Neural progenitor cell (in vitro differentiated cells): ENCODE measurements at places on chromosomes 11 and 22. TPM values are rescaled to one million over a fixed set of nuclear protein-coding genes. Genes with fewer than 3 reads are reported as not detected.

MFNG gene
- total RNA-seq: 2.3 and 10.6 TPM in 2 replicates

SCN3B gene
- 0.12 TPM in 1 of 2 replicates, not detected in the other for total RNA-seq

SERPIND1 gene
- total RNA-seq: not detected in 2 replicates

CASTOR1 gene
- total RNA-seq: 6.2 and 23.1 TPM in 2 replicates

RAB36 gene
- total RNA-seq: 2.1 and 2.9 TPM in 2 replicates

VWCE gene
- total RNA-seq: 5.1 and 7.0 TPM in 2 replicates

CRYBB3 gene
- total RNA-seq: 0.19 TPM in 1 of 2 replicates, not detected in the other

CHRM4 gene
- 0.31 TPM in 1 of 2 replicates, not detected in the other for total RNA-seq

CSF2RB gene
- total RNA-seq: 0.03 TPM in 1 of 2 replicates, not detected in the other

PRG3 gene
- total RNA-seq: not detected in 2 replicates

SORL1 gene
- total RNA-seq: 45.6 and 46.0 TPM in 2 replicates

OR56A1 gene
- 0.87 and 1.8 TPM in 2 replicates for total RNA-seq

FERMT3 gene
- total RNA-seq: 0.31 TPM in 1 of 2 replicates, not detected in the other

DNA sequence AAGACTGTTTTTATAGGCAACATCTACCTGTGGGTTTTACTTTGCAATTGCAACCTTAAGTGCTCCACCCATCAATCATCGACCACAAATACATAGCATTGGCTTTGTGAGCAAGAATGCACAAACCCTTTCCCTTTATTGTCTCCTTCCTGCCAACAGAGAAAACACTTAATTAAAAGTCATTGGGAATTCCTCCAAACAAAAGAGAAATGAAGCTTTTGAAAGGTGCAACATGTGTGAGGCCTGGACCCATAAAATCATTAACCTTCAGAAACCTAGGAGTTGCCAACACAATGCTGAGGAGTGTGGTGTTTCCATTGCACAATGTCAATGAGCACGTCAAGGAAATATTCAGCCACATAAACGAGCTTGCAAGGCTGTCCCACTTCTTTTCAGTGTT is 223.2 kb downstream of the BLID start:
- no peaks in the 10 kb centered on the region for H3K27me3 ChIP-seq
- H3K4me3 ChIP-seq: no peak overlapping the region
- no peak overlapping the region for H3K27ac ChIP-seq
- H3K36me3 ChIP-seq: no peaks in the 10 kb centered on the region
- DNase-seq: no peak

DNA sequence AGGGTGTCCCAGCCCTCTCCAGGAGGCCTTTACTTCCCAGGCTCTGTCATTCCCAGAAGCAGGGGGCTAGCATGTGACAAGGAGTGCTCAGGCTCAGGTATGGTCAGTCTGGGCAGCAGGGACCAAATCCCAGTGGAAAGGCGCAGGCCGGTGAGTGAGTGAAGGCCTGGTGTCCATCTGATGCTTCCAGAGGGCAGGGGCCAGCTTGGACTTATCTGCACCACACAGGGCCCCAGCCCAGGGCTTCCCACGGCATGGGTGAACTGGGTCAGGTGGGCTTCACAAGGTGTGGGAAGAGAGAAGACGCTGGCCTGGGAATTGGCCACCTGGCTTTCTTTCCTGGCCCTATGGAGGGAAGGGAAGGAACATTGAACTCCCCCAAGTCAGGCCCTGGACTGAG is 20.4 kb upstream of the APOBEC3A start:
- H3K4me3 ChIP-seq: no peak overlapping the region
- H3K27me3 ChIP-seq: no peaks in the 10 kb centered on the region
- no peak overlapping the region for H3K27ac ChIP-seq
- no peaks in the 10 kb centered on the region for H3K4me1 ChIP-seq
- H3K36me3 ChIP-seq: no peaks in the 10 kb centered on the region
- no peak for DNase-seq

GRCh38 chr11:94768602-94769541 is 716 bp downstream of the AMOTL1 start:
- H3K4me3 ChIP-seq: peak overlapping the region; percentile 96
- peaks cover 23% of the 10 kb centered on the region for H3K4me1 ChIP-seq
- DNase-seq: peak; percentile 63
- peaks cover 16% of the 10 kb centered on the region for H3K27me3 ChIP-seq

GRCh38 chr11:133677387-133677786 is 145.1 kb upstream of the OPCML start:
- H3K27ac ChIP-seq: no peak overlapping the region
- DNase-seq: no peak
- H3K27me3 ChIP-seq: no peaks in the 10 kb centered on the region
- no peak overlapping the region for H3K4me3 ChIP-seq

DNA sequence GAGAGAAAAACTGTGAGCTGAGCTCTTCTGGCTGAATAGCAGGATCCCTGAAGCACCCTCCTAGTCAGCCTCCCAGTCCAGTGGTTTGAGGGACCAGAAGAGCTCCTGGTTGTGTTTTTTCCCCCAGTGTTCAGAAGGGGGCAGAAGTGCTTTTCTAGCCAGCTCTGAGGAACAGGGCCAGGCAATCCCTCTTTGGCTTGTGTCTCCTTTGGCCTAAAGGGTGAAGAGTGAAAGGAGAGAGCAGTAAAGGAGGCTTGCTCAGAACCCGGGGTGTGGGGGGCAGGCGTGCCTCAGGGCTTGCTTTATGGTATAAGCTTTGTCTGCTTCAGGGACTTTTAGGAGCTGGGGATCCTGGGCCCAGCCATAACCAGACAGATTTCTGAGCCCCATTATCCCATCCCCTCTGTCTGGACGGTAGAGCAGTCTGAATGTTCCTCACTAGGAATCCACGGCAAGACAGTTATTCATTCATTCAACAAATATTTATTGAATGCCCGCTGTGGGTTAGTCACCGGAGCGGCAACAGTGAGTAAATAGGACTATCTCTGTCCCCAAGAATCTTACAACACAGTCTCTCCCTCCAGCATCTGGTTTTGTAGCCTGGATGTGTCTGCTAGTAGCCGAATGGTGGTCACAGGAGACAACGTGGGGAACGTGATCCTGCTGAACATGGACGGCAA is 14.5 kb downstream of the ACP2 start:
- H3K36me3 ChIP-seq: no peaks in the 10 kb centered on the region
- peak; percentile 59 for DNase-seq
- no peaks in the 10 kb centered on the region for H3K27me3 ChIP-seq
- no peak overlapping the region for H3K27ac ChIP-seq
- H3K4me1 ChIP-seq: no peaks in the 10 kb centered on the region

GRCh38 chr11:113736323-113736722 is 30.2 kb upstream of the TMPRSS5 start:
- no peak overlapping the region for H3K4me3 ChIP-seq
- no peaks in the 10 kb centered on the region for H3K27me3 ChIP-seq
- no peak overlapping the region for H3K27ac ChIP-seq
- H3K36me3 ChIP-seq: peaks cover 18% of the 10 kb centered on the region

DNA sequence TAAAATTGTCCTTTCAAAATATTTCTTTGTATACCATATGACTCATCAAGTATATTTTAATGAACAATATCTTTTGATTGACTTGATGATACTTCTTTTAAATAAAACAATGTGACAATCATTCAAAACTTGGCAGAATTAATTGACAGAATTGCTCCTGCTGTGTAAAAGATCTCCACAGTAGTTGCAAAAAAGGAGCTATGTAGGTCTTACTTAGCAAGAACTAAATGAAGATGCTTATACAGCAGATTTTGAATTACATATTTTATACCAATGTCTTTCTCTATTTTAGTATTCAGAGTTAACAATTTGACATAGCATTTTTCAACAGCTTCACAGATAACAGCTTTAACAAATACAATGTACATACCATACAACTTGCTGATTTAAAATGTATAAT is 144.9 kb downstream of the DYNC2H1 start:
- no peaks in the 10 kb centered on the region for H3K27me3 ChIP-seq
- H3K4me1 ChIP-seq: no peaks in the 10 kb centered on the region
- DNase-seq: no peak
- no peak overlapping the region for H3K27ac ChIP-seq
- H3K4me3 ChIP-seq: no peak overlapping the region

GRCh38 chr11:2256951-2257700 is 13.3 kb downstream of the ASCL2 start:
- H3K36me3 ChIP-seq: no peaks in the 10 kb centered on the region
- peaks cover 5% of the 10 kb centered on the region for H3K27me3 ChIP-seq
- no peak overlapping the region for H3K27ac ChIP-seq
- no peak overlapping the region for H3K4me3 ChIP-seq
- peaks cover 4% of the 10 kb centered on the region for H3K4me1 ChIP-seq
- no peak for DNase-seq

DNA sequence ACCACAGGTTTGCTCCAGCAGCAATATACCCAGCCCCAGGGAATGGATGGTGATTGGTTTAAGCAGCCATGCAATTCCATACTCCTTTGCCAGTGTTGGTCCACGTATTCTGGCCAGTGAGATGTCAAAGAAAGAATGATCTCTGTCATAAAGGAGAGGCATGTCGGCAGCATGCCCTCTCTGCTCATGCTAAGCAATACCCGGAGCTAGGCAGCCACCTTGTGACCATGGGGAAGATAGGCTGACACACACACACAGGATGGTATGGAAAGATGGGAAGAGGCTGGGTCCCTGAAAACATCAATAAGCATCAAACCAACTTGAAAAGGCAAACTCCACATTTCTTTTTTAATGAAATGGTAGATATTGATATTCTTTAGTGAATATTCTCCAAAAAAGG is 5.1 kb downstream of the ABCC8 start:
- DNase-seq: no peak
- no peak overlapping the region for H3K27ac ChIP-seq
- H3K4me1 ChIP-seq: peaks cover 21% of the 10 kb centered on the region
- H3K27me3 ChIP-seq: peaks cover 72% of the 10 kb centered on the region
- no peak overlapping the region for H3K4me3 ChIP-seq
- H3K36me3 ChIP-seq: no peaks in the 10 kb centered on the region

GRCh38 chr11:60757231-60757800 is 649 bp downstream of the MS4A15 start:
- DNase-seq: no peak
- H3K27me3 ChIP-seq: no peaks in the 10 kb centered on the region
- H3K36me3 ChIP-seq: no peaks in the 10 kb centered on the region
- no peaks in the 10 kb centered on the region for H3K4me1 ChIP-seq
- no peak overlapping the region for H3K27ac ChIP-seq

DNA sequence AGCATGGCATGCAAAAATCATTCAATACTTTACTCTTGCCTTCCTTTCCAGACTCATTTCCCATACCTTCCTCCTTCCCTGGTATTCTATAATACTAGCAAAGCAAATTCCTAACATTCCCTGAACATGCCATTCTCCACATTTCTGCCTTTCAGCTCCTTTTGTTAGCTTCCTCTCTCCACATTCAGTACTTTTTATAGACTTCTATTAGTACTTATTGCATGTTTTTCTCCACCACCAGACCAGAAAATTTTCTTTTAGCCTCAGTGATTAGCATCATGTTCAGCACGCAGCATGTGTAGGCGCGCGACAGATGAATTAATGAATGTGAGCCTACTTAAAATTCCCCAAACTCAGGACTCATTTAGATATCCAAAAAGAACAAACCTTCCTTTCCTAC is 935.3 kb downstream of the DLG2 start:
- DNase-seq: peak; percentile 55
- no peak overlapping the region for H3K4me3 ChIP-seq
- no peaks in the 10 kb centered on the region for H3K27me3 ChIP-seq
- H3K36me3 ChIP-seq: no peaks in the 10 kb centered on the region
- H3K27ac ChIP-seq: peak overlapping the region; percentile 49

GRCh38 chr11:36347384-36347906 is 51.4 kb downstream of the PRR5L start:
- H3K4me1 ChIP-seq: peaks cover 9% of the 10 kb centered on the region
- H3K27ac ChIP-seq: no peak overlapping the region
- H3K27me3 ChIP-seq: no peaks in the 10 kb centered on the region

- no peak overlapping the region for H3K4me3 ChIP-seq
- DNase-seq: peak; percentile 14
- no peaks in the 10 kb centered on the region for H3K36me3 ChIP-seq
- no peak overlapping the region for H3K27ac ChIP-seq
Observed at GRCh38 chr22:29157759-29158535, 47.7 kb upstream of the EMID1 start.

GRCh38 chr11:92251980-92252379 is 27.4 kb downstream of the FAT3 start:
- no peak overlapping the region for H3K27ac ChIP-seq
- no peaks in the 10 kb centered on the region for H3K27me3 ChIP-seq
- no peak overlapping the region for H3K4me3 ChIP-seq
- no peaks in the 10 kb centered on the region for H3K36me3 ChIP-seq
- peaks cover 20% of the 10 kb centered on the region for H3K4me1 ChIP-seq

DNA sequence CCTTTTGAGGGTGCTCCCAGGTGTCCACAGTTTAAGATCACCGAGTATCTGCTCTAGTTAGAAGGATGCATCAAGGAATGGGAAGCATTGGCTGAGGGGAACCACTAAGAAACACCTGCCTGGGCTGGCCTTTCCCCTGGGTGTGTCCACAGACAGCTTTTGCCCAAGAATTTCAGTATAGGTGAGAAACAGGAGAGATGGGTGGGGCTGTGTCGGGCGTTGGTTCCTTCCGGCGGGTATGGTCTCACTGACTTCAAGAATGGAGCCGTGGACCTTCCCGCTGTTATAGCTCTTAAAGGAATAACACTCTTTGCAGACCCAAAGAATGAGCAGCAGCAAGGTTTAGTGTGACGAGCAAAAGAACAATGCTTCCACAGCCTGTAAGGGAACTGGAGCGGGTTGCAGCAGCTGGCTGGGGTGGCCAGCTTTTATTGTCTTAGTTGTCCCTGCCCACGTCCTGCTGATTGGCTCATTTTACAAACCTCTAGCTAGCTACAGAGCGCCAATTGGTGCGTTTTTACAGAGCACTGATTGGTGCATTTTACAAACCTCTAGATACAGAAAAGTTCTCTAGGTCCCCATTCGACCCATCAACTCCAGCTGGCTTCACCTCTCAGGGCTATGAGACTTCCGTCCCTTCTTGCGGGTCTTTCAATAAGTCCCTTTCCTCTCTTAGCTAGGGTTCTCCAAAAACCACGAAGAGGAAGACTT is 2.4 kb downstream of the FADS1 start:
- H3K4me3 ChIP-seq: peak overlapping the region; percentile 67
- H3K27me3 ChIP-seq: no peaks in the 10 kb centered on the region
- H3K4me1 ChIP-seq: peaks cover 15% of the 10 kb centered on the region

DNA sequence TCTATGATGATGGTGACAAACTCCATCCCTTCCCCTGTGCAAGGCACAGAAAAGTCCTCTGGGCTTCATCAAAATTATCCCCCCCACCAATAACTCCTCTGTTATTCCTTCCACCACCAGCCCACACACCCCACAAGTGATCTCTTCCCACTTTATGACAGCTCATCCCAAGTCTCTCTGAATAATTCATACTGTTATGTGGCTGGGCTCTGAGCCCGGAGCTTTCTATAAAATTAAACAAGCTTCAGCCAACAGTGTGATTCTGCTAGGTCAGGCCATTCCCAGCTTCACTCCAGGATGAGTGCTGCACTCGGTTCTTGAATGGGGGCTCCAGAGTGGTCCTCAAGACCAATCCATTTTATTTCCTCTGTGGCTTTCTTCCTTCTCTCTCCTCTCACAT is 83.0 kb downstream of the INSC start:
- DNase-seq: no peak
- no peak overlapping the region for H3K27ac ChIP-seq
- no peaks in the 10 kb centered on the region for H3K27me3 ChIP-seq
- no peaks in the 10 kb centered on the region for H3K4me1 ChIP-seq

GRCh38 chr11:112062923-112063322 is 10.9 kb downstream of the PIH1D2 start:
- no peak overlapping the region for H3K27ac ChIP-seq
- H3K36me3 ChIP-seq: peaks cover 14% of the 10 kb centered on the region
- no peaks in the 10 kb centered on the region for H3K4me1 ChIP-seq
- H3K27me3 ChIP-seq: no peaks in the 10 kb centered on the region
- no peak overlapping the region for H3K4me3 ChIP-seq
